Fibroblast of skin of left biceps (primary cell): ENCODE measurements at places on chromosomes 16 and 17.

DNA sequence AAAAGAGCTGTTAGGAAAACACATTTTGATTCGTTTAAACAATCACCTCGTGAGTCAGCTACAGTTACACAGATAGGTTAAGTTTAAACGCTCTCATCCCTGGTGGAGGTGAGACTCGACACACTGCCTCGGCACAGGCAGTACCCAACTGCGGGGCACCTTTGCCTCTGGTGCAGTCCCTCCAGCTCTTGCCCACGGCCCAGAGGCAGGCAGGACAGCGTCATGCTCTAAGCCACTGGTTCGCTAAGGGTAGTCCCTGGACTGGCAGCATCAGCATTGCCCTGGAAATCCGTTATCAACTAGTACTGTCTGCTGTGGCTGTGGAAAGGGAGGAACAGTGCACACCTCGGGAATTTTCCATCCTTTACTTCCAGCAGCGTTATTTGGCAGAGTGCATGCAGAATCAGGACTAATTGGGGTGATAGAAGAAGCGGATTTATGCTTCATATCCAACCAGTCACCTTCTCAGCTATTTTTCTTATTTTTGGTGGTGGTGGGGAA lies 3.7 kb upstream of the PIK3R6 start:
- no peak for DNase-seq

- no peak for DNase-seq
Measured at GRCh38 chr16:23990507-23990906, 154.7 kb downstream of the PRKCB start.

DNA sequence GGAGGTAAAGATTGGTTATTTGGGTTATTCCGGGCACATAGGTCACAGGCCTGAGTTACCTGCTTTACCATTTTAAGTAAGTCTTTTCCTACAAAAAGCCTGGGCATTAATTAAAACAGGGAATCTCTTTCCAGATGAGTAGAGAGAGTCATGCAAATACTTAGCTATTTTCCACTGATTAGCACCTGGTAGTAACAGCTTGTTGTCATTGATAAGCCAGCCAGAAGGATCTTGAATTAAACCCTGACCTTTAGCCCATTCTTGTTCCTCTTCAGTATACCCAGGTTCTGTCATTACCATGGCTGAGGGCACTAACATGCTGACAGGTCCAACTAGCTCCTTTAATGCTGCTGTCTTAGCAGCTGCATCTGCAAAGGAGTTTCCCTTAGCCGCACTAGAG lies 44.4 kb upstream of the ARL4D start:
- DNase-seq: no peak

DNA sequence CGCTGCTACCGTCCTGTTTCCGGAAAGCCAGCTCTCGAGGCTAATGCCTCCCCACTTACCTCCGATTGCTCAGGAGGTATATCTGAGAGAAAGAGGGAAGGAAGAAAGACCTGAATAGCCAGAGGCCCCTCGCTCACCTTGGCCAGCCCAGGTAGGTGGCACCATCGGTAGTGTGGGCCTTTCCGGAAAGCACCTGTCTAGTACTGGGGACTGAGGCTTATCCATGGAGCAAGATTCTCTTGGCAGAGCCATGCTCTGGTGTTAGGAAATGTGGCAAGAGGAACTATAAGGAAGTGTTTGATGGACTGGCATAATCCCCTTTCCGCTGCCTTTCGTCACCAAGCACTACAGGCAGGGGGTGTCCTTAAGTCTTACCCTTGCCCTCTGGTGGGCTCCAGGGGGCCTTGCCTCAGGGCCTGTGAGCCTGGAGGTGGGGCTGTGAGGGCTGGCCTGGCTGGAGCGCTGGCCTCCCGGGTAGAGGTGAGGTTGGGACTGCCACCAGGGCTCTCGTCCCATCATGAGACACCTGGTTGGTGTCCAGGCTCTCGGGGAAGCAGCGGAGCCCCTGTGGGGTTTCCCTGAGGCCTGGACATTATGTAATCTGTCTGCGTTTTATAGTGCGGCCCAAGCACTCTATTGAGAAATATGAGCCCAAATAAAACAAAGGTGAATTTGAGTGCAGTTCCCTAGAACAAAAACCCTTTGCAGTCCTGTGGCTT lies 2.9 kb downstream of the CMIP start:
- no peak for DNase-seq

GRCh38 chr16:79589601-79590102 lies 10.9 kb downstream of the MAF start:
- no peak for DNase-seq

GRCh38 chr17:14321980-14322776 lies 21.3 kb downstream of the HS3ST3B1 start:
- DNase-seq: no peak

GRCh38 chr17:32494621-32495358 lies 8.0 kb downstream of the CDK5R1 start:
- DNase-seq: no peak

- DNase-seq: peak; percentile 50
Measured at GRCh38 chr16:86740906-86741799, 162.8 kb downstream of the FOXL1 start.

GRCh38 chr17:80202197-80202596 lies 17.9 kb downstream of the SGSH start:
- no peak for DNase-seq

DNA sequence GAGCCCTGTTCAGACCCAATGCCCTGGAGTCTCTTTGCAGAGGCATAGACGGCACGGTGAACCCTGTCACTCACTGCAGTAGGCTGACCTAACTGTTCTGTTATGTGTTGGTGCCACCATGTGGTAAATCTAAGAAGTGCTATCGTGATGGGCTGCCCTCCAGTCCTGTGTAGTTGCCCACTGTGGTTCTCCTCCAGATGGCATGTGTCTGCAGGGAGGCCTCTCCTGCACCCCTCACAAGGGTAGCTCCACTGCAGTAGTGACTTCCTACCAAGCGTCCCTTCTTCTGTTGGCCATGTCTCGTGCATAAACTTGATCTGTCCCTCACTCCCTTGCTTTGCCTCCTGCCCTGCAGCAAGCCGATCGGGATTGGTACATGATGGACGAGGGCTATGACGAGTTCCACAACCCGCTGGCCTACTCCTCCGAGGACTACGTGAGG lies 5.8 kb downstream of the DHX38 start:
- DNase-seq: peak; percentile 1

GRCh38 chr16:30437511-30438046 lies 7.7 kb upstream of the DCTPP1 start:
- DNase-seq: no peak

DNA sequence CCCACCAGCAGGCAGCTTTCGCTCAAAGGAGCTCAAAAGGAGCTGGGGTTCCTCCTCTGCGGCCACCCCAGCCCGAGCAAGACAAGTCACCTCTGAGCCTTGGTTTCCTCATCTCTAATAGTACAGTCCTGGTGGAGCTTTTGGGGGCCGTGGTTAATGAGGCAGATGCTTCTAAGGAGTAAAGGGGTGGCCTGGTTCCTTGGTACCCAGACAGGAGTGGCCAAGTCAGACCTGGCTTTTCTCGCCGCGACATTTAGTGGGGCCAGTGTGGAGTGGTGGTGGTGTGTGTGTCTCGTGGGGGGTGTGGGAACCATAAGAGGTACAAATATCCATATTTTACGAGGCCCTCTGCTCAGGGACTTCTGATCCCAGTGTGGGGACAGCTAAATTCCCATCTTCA lies 6.7 kb downstream of the FOXF1 start:
- DNase-seq: no peak

GRCh38 chr17:34305061-34305460 lies 14.2 kb upstream of the CCL8 start:
- no peak for DNase-seq

GRCh38 chr16:70694868-70695218 lies 9.0 kb upstream of the MTSS2 start:
- DNase-seq: no peak

DNA sequence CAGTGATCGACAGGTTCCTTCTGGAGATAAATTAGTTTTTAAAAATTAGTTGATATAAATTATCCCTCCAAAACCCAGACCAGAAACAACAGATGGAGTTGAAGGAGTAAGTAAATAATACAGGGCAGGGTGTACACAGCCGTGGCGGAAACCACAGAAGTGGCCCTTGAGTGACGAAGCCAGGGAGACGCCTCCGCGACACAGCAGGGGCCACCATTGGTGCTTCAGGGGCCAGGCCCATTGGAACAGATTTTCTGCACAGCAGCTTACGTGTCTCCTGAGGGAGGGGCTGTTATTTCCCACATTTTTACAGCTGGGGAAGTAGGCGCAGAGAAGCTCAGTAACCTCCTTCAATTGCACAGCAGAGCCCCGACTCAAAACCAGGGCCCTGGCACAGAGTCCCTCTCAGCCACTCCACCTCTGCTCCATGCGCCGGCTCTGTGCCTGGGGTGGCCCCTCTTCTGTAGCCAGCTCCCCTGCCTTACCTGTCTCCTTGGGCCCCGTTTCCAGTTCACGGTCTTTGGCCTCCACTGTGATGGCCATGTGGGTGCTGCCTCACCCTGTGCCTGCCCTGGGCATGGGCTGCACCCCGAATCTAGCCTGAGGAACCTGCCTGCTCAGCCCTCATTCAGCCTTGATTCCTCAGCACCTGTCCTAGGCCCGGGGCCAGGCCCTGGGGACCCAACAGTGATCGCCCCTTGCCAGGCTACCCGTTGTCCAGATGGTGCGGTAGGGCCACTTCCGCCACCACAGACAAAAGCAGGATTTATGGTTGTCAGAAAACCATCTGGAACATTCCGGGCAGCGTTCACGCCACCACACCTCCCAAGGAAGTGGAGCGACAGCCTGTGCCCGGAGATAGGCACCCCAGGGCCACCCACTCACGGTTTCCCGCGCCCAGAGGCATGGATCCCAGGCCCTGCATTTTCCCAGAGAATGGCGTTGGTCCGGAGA lies 128.5 kb upstream of the GSE1 start:
- no peak for DNase-seq

DNA sequence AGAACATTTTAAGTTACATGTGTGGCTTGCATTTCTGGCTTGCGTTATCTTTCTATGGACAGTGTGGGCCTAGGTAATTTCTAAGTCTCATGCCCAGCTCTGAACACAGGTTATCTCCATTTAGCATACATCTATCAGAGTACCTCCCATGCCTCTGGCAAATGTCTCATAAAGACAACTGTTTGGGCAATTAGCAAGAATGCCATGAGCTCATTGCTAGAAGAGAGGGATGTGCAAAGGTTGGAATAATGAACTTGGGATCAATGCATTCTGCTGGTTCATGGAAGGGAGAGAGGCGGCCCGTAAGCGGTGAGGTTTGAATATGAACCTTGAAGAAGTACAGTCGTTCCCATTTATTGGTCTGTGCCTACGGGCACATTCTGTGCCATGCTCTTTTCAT lies 14.4 kb downstream of the SYT17 start:
- DNase-seq: no peak

DNA sequence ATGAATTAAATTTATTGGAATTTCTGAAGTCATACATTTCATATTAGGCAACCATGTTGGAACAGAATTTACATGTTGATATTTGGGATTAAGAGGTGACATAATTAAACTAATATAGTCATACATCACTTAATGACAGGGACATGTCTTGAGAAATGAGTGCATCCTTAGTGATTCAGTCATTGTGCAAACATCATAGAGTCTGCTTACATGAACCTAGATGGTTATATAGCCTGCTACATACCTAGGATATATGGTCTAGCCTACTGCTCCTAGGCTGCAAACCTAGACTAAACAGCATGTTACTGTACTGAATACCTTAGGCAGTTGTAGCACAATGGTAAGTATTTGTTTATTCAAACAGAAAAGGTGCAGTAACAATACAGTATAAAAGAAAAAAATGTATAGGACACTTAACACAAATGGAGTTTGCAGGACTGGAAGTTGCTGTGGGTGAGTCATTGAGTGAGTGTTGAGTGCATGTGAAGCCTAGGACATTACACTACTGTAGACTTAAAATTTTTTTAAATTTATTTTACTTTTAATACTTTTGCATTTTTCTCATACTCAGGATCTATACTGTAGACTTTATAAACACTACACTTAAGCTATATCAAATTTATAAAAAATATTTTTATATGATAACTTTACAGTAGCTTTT lies 85.6 kb downstream of the OMG start:
- DNase-seq: no peak

GRCh38 chr17:78128551-78129350 lies at the start of gene TMC6:
TSS of gene TMC6 (minus strand) at chr17:78128755. CDS start at chr17:78126832, 1,923 bp downstream.
- no peak for DNase-seq

DNA sequence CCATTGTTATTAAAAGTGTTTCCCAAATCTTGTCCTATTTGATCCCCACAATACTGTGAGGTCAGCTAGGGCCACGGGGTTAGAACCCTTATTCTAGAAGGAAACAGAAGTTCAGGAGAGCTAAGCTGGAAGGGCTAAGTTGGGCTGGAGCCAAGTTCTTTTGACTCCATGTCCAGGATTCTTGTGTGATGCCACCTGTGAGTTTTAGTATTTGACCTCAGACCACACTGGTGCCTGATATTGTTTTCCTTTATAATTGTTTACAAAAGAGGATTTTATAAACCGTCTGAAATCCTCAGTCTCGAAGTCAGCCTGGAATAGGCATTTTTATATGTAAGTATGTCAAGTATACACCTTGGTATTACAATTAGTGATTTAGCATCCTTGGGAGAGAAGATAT lies 332.7 kb downstream of the CBLN1 start:
- no peak for DNase-seq

GRCh38 chr17:15918661-15919259 lies 26.2 kb upstream of the ADORA2B start:
- DNase-seq: no peak

GRCh38 chr16:81524382-81524781 lies 79.8 kb downstream of the CMIP start:
- DNase-seq: no peak

- DNase-seq: no peak
Measured at GRCh38 chr17:19904412-19904811, 36.7 kb upstream of the ULK2 start.

- no peak for DNase-seq
Measured at GRCh38 chr16:71826533-71827017, 17.9 kb upstream of the AP1G1 start.

DNA sequence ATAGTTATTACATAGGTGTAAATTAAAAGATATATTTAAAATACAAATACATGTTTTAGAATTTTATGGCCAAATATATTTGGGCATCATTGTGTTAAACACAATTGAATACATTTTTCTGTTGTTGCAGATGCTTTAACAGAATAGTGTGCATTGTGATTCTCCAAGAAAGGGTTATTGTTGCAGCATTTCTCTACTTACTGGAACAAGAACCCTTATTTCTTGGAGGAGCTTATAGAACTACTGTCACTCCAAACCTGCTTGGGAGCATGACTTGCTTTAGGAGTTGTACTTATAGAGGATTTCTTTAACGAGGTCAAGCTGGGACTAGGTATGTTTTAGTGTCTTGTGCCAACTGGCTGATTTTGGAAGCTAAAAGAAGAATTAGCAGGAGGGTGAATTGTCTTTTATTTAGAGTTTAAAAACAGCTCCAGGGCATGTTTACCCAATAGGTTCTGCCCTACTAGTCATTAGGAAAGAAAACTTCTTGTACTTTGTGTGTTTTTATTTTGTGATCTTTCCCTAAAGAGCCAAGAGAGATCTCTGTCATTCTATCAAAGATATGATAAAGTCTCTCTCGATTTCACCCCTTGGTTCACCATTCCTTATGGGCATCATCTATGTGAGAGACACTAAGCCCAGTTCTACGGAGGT lies 279.8 kb upstream of the SALL1 start:
- no peak for DNase-seq
